ENCODE measurements at places on chromosomes 16 and 17. TPM values are rescaled to one million over a fixed set of nuclear protein-coding genes. Genes with fewer than 3 reads are reported as not detected.

Gene SNX20
- total RNA-seq, result not detected

Gene TM4SF5
- not detected for total RNA-seq

Gene CCL3
- total RNA-seq, result not detected

Gene TEDC2
- total RNA-seq, result 16.0 TPM

Gene GAST
- total RNA-seq, result not detected

Gene AOC2
- total RNA-seq, result 3.0 TPM

Gene TMEM204
- 6.6 TPM for total RNA-seq

Gene ITFG1
- total RNA-seq, result 44.7 TPM

Gene PLXDC1
- total RNA-seq, result 17.0 TPM

Gene OR1A1
- total RNA-seq, result not detected

Gene SMIM22
- total RNA-seq, result not detected

Gene ST6GALNAC1
- 1.4 TPM for total RNA-seq

- peak; percentile 41 for DNase-seq
Observed at GRCh38 chr17:59093702-59094231, 12.9 kb downstream of the TRIM37 start.

DNA sequence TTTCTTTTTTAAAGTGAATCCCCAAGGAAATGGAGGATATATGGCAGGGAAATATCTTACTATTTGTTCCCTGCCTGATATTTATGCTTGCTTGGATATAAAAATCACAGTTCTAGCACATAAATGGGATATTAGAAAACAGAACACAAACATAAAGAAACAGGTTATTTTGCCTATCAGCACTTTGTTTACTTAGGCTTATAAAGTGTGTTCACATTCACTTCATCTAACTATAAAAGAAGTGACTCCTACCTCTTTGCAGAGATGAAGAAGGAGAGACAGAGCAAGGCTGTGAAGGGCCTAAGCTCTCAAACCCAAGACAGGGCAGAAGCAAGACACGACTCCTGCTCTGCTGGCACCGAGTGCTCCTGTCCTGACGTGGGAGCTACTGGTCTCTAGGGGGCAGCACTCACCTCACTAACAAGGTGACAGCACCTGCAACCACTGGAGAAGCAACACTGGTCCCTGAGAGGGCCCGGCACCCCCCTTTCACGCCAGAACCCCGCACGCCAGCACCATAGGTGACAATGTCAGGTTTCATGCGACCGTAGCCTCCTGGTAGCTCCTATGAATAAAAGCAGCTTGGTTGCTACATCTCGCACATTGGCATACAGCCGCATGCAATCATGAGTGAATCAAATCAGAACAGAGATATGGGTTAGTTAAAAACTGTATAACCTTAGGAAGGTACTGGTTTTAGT lies 32.0 kb downstream of the MBTPS1 start:
- no peak for DNase-seq

DNA sequence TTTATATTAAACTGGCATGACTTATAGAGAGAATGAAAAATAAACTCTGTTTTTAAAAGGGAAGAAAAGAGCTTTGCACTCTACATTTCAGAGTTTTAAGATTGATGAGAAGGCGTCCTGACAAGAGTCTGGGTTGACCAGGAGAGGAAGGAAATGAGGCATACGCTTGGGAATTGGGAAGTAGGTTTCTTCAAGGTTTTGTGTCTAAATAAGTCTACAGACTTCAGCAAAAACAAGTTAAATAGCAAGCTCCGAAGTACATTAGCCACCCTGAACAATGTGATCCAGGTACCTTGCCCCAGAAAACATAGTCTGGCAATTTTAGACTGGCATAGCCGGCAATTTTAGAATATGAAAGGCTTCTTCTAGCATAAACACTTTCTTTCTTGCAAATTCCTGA lies 28.5 kb upstream of the CCDC182 start:
- DNase-seq, result no peak

DNA sequence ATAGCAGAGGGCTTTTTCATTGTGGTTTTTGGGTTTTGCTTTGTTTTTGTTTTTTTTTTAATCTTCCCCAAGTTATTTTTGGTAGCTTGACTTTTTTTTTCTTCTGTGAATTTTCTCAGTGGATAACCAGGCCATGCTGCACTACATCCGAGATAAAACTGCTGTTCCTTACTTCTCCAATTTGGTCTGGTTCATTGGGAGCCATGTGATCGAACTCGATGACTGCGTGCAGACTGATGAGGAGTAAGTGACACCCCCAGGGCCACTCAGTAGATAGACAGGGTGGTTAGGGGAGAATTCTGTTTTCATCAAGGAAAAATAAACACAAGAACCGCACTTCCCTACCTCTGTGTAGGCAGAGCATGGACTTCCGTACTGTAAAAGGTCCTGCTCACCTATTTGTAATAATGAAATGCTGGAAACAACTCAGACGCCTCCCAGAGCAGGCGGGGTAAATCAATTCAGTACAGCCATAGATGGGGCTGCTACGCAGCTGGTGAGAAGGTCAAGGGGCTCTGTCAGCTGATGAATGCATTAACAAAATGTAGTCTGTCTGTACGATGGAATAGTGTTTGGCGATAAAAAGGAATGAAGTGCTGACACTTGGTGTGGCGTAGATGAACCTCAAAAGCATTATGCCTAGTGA lies 28.6 kb downstream of the CLEC16A start:
- DNase-seq, result no peak

GRCh38 chr17:43550754-43551153 lies 4.6 kb upstream of the ETV4 start:
- no peak for DNase-seq

GRCh38 chr17:29560316-29560715 lies 6.5 kb downstream of the ABHD15 start:
- no peak for DNase-seq

DNA sequence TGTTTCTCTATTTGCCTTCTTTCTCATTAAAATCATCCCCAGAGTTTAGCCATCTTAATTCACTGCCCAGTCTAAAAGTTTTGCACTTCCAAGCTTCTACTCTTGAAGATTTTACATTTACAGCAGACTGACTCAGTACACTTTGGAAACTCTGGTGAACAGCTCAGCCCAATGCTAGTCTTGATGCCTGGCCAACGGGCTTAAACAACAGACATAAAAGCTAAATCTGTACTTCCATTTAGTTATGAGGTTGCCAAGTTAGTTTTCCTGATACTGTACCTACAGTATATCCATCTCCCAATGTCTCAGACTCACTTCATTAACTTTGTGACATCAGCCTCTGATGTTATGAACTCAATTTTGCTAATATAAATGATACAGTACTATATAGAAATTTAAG lies 891.8 kb upstream of the SOX9 start:
- no peak for DNase-seq

DNA sequence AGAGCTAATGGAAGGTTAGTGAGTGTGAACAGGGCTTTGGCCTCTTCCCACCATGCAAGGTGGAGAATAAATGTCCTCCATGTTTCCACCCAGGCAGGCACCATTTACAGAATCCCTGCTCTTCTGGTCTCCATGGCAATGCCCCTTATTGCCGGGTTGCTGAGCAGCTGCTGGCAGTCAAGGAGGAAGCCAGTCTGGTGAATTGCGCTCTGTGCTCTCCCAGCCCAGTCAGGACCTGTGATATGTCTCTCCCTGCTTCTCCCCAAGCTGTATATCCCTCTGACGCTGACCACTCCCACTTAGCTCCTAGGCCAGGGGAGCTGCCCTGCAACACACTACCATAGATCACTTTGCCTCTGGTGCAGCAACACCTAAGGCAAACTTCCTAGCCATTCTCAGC lies 402.1 kb upstream of the ERCC4 start:
- DNase-seq, result no peak

GRCh38 chr17:37693328-37693727 lies 50.1 kb upstream of the DDX52 start:
- no peak for DNase-seq

DNA sequence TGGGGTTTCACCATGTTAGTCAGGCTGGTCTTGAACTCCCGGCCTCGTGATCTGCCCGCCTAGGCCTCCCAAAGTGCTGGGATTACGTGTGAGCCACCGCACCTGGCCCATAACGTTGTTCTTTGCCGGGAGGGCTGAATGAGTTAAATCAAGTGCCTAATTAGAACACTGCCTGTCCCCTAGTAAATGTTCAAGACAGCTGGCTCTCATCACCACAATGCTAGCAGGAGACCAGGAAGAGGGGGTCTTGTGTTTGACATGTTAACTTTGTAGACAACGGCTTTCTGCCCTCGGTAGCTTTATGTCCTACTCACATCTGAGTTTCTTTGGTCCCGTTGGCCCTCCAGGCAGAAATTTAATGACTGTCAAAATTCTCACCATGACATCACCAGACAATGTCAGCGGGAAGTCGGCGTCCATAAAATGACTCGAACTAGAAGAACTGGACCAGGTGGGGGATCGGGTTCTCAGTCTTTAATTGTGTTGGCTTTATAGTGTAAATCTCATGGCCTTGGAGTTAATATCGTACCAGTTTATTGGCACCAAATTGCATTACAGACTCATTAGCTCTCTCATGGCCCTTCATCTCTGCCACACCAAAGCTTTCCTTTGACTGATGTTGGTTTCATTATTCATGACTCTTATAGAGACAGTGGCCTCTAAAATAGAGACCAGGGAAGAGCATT lies 11.4 kb upstream of the ITPRIPL2 start:
- no peak for DNase-seq

- no peak for DNase-seq
Observed at GRCh38 chr17:278055-278675, 74.4 kb downstream of the RPH3AL start.

GRCh38 chr17:55056526-55056925 lies 88.0 kb downstream of the STXBP4 start:
- no peak for DNase-seq

GRCh38 chr16:27708651-27709050 lies 158.7 kb downstream of the KATNIP start:
- DNase-seq, result no peak

GRCh38 chr16:89257757-89258465 lies 40.4 kb downstream of the ZNF778 start:
- DNase-seq, result no peak

- no peak for DNase-seq
Observed at GRCh38 chr16:17106243-17106791, 364.4 kb downstream of the XYLT1 start.

DNA sequence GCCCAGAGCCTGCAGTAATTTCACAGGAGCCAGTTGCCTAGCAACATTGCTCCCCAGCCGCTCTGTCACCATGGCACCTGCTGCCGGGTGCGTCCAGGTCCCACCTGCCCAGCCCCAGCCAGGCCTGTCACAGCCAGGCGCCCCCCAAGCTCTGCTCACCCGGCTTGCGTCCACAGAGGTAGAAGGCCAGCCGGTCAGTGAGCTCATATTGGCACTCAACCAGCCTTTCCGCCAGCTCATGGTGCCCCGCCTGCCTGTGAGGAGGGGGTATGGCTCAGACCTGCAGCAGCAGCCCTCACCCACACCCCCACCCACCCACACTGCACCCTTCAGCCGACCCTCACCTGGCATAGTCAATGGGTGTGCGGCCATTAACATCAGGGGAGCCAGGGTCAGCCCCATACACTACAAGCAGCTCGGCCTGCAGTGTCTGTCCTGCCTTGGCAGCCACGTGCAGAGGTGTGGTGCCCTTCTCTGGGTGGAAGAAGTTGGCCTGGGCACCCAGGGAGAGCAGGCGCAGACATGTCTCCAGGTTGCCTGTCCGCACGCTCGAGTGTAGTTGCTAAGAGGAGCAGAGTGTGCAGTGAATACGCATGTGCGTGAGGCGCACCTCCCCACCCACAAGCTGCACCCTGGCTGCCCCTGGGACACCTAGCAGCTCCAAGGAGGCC lies 7.7 kb downstream of the GIT1 start:
- no peak for DNase-seq

- no peak for DNase-seq
Observed at GRCh38 chr16:51401673-51402072, 250.6 kb upstream of the SALL1 start.

GRCh38 chr17:28748852-28749515 lies 5.2 kb downstream of the TRAF4 start:
- DNase-seq, result no peak

DNA sequence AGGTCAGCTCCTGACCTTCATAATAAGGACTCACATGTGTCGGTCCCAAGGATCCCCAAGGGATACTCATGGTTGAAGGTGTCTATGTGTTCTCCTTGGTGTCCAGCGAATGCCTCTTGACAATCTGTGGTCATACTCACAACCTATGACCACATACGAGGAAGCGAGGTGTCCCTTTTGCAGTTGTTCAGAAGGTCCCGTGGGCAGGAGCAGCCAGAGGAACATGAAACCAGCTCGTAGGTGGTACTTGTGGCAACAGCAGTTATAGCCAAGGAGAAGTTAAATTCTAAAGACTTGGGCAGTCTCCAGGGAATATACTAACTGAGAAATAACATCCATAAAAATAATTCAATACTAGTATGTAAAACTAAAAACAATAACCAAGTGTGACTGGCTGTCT lies 685.3 kb downstream of the WWOX start:
- DNase-seq, result no peak

- no peak for DNase-seq
Observed at GRCh38 chr17:7634384-7634783, 4.4 kb downstream of the SHBG start.

GRCh38 chr16:25812215-25812614 lies 120.5 kb downstream of the HS3ST4 start:
- DNase-seq, result no peak

DNA sequence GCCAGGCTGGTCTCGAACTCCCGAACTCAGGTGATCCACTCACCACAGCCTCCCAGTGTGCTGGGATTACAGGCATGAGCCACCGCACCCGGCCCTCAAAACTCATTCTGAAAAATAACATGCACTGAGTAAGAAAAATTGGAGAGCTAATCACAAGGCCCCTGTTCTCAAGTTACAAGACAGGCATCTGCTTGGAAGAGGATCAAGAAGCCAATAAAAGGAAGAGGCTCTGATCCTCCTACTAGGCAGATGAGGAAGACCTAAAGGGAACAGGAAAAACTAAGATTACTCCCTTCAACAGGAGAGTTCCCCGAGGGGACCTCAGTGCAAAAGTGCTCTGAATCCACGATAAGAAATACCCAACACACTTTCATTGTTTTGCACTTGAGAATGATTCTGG lies 18.4 kb downstream of the BLMH start:
- no peak for DNase-seq

- DNase-seq, result no peak
Observed at GRCh38 chr17:41896726-41897125, 22.0 kb downstream of the ACLY start.

- peak; percentile 17 for DNase-seq
Observed at GRCh38 chr16:66296591-66296990, 69.9 kb upstream of the CDH5 start.

DNA sequence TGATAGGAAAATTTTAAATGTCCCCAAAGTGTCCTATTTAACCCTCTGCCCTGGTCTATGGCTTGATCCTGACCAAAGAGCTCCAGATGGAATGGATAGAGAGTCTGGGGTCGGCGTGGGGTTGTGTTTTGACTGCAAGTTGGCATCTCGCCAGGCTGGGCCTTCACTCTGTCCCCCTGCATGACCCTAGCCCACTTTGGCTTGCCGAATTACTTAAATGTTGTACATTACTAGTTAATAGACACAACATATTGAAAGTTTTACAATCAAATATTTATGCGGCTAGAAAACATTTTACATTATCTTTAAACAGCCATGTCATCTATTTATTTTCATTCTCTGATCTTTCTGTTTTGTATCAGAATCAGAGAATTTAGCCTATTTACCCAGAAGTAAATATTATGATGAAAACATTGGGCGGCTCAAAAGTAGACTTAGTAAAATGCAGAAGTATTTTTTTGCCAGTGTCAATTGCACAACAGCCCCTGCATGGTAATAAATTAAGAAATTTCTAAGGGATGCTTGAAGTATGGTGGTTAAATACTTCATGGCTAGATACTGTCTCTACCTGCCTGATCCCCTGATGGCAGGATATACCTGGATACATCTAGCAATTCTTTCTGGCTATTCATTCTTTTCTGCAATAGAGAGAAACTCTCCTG lies 18.8 kb upstream of the MYOCD start:
- no peak for DNase-seq

GRCh38 chr17:50677851-50678375 lies 29.8 kb downstream of the ANKRD40 start:
- DNase-seq, result no peak

All from mesothelial cell of epicardium (in vitro differentiated cells).